ENCODE measurements at places on chromosomes 11 and 22. TPM values are rescaled to one million over a fixed set of nuclear protein-coding genes. Genes with fewer than 3 reads are reported as not detected.

Gene MN1
- 7.4 TPM for total RNA-seq

GRCh38 chr11:7208391-7208790 lies 43.3 kb upstream of the SYT9 start:
- DNase-seq, result no peak

DNA sequence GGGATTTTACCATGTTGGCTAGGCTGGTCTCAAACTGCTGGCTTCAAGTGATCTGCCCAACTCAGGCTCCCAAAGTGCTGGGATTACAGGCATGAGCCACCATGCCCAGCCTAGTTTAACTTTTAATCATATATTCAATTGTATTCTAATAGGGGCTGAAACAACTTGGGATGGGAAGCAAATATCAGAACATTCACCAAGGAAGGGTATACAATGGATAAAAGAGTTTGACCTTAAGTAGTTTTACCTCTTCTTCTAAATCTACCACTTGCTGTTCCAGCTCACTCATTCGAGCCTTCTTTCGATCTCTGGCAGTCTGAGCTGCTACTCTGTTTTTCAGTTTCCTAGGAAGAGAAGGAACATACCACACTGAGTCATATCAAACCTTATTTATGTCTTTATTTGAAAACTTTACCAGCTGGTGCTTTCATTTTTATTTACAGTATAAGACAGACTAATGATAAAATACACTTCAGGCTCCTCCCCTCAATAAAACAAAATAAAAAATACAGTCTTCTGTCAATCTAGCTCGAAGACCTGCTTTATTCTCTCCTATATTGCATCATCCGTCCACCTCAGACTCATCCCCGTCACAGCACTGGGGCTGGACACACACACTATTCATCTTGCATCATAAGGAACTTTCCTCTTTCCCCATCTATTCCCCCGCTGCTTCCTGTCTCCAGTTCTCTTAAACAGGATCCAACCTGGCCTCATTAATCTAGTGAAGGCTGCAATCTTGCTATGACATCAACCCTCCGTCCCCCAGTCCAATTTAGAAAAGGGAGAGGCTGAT lies 1.4 kb downstream of the XBP1 start:
- DNase-seq, result no peak

GRCh38 chr11:2690596-2691354 lies 9.0 kb downstream of the KCNQ1OT1 start:
- no peak for DNase-seq

DNA sequence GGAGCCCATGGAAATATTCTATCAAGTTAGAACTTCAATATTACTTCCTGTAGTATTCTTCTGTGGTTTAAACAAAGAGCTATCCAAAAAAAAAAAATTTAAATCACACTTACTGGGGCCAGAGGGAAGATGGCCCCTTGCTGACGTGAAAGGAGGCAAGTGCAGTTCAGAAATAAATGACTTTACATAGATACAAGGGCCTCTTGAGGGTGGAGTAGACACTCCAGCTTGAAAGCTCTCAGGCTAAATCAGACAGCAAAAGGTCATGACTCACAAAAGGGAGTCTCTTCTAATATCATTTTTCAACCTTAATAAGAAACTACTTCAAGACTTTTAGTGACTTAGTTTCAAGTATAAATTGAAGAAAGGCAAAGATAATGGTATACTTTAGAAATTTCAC lies 1160.3 kb downstream of the FAM181B start:
- no peak for DNase-seq

DNA sequence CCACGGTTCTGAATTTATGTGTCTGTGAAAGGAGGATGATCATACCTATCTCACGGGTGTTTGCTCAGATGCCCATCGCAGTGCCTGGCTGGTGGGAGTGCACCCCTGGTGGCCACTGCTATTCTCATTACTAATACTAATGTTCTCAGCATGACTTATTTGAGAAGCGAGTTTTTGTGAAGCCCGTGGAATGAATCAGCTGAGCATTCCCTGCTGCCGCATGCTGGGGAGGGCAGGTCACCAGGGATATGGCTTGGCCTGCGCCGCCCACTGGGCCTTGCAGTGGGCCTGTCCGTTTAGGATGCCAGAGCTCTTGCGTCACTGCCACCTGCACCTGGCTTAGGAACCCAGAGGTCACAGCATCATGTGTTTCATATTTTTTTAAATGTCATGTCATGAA lies 16.9 kb downstream of the CTTN start:
- no peak for DNase-seq

Data from skin of body (tissue), 3 donors.